ENCODE measurements at places on chromosomes 6 and 20.

DNA sequence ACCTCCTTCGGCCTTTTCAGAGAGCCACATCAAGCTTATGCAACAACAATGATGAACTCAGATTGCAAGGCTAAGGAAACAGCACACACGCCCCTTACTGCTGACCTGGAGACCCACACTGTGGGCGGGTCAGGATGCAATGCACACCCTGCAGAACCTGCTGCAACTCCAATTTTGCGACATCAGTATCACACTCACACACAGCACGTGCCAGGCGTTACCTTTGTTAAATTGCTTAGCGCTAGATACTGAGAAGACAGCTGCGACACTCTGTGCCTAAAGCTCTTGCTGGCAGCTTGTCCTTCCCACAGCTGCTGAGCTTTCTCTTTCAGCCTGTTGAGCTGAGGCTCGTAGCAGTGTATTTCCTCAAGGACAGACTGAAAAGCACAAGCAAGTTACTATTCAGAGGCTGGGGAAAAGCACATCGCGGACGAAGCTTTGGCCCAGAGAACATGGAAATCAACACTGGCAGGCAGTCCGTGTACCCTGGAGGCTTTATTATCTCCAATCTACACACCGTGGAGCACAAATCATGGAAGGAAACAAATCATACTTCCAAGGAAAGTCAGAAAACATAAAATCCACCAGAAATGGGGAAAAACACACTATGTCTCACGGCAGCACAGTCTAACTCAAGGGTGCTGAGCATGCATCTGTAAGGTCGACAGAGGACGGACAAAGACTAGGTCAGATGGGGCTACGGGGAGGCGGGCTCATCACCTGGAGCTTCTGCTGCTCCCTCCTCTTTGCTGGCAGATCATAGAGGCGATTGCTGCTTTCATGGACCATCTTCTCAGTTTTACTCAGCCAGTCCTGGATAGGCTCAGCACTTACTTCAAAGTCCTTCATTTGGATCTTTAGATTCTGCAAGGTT is 268.2 kb downstream of the SYNE1 start:
- DNase-seq, result no peak

- no peak for DNase-seq
Observed at GRCh38 chr20:24578567-24579415, 109.4 kb downstream of the SYNDIG1 start.

DNA sequence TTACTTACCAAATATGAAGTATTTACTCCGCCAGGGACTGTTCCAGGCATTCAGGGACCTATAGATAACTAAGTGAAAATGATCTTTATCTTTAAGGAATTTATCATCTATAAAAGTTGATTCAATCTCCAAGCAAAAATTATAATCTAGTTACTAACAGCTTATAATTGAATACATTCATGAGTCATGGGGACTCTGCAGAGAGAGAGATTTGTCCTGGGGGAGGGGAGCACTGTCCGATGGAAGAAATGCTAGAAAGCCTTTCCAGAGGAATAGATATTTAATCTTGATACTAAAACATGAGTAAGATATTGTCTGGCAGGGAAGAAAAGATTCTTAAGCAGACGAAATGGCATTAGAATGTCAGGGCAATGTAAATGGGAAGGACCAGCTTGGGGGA is 139.3 kb downstream of the CD164 start:
- no peak for DNase-seq

DNA sequence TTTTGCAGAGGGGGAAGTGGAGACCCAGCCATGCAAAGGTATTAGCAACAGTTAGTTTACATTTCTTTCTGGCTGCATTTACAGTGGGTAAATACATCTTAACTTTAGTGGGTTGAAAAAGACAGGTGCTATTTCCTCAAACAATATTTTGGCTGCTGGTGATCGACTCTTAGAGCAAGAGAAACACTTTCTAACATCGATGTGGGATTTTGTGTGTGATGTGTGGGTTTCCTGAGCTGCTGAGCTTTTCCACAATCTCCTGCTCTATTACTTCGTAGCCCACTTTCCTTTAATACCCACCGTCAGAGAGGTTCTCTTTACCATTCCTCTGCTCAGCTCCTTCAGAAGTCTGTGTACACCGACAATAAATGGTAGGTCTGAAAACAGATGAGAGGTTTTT is 339.0 kb downstream of the NRN1 start:
- DNase-seq, result no peak

DNA sequence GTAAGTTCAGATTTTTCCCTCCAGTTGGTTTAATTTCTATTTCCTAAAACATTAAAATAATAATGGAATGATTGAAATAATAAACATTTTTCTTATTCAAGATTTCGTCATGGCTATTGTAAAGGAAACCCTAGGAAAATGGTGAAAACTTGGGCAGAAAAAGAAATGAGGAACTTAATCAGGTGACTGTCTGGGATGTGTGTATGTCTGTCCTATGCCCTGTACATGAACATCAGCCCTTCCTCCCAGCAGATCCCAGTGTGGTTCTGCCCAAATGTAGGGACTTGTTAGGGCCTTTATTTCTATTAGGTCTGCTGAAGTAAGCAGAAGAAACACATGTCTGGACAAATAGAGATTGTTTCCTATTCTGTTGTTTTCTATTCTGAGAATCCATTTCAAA is 13.1 kb downstream of the RIOK1 start:
- no peak for DNase-seq

GRCh38 chr20:63567136-63567385 is 7.0 kb downstream of the HELZ2 start:
- no peak for DNase-seq

GRCh38 chr6:103140308-103141027 is 1719.3 kb downstream of the HACE1 start:
- DNase-seq, result no peak

- DNase-seq, result no peak
Observed at GRCh38 chr20:44518248-44518647, 3.6 kb downstream of the SERINC3 start.

- peak; percentile 72 for DNase-seq
Observed at GRCh38 chr6:3403238-3404173, 53.3 kb downstream of the SLC22A23 start.

DNA sequence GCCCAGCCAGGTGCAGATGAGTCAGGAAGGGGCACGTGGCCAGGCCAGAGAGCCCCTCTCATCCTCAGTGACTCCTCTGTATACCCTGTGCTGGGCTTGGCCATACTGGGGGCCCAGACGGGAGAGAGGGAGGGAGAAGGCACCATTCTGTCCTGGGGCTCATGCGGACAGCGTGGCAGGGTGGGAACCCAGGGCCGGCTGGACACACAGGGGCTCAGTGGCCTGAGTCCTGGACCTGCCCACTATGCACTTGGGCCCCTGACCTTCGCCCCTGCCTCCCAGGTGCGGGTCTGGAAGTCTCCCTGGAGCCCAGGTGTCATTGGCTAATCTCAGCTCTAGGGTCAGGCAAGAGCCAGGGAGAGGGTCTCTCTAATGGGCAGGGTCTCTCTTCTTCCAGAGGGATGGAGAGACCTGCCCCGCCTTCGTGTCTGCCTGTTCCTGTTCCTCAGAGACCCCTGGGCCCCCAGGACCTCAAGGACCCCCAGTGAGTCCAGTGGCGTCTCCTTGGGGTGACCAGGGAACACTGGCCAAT is 27.7 kb downstream of the COL20A1 start:
- DNase-seq, result no peak

DNA sequence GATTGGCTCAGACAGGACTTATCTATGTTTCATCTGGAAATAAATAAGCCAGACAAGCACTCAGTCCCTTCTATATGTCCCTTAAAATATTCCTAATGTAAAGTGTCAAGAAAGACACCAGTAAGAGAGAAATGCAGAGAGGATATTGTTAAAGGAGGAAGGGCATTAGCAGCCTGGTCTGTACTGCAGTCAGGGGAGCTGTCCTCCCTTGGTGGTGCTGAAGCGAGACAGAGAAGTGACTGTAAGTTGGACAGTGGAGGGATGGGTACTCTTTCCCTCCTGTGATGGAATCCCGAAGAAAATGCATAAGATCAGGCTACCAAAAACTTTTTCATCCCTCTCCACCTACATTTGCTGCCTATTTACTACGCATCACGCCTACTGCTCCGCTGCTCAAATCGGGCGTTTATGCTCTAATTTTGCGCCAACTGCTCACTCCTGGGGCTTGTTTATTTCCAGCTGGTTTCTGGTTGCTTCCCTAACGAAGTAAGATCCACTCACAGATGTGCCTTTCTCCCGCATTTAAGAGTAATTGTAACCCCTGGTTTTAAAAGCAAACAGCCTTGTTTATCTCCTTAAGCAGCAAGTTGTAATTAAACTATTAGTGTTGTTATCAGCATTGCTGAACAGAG is 35.2 kb downstream of the PHACTR1 start:
- no peak for DNase-seq

DNA sequence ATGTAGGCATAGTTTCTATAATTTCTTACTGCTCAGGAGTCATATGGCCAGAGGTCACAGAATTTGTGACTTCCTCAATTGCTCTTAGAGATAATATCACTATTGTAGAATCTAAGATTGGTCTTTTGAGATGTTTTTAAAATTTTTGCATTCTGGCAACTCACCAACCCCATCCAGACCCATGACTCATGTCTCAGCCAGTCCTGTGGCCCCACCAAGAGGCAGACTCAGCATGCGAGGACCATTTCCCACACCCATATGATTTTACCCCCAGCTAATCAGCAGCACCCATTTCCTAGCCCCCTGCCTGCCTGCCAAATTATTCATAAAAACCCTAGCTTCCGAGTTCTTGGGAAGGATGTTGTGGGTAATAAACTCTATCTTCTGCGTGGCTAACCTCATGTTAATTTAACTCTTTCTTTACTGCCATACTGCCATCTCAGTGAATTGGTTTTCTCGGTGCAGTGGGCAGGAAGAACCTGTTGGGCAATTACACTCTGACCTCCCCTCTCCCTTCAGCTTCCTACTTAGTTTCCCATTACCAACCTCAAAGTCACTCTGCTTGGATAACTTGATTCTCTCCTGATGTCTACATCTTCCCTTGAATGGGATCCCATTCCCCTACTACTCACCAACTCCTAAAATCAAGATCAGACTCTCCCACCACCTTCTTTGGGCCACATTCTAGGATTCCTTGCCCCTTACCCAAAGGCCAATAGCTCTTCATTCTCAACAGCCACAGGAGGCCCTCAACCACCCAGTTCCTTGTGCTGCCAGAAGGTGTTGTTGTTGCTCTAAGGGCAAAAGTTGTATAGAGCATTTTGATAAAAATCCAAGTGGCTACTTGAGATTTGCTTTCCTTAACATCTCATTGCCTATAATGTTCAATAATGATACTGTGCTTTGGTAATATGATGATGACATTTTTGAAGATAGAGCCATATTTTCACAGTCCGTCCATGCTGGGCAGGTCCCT is 16.2 kb upstream of the IYD start:
- no peak for DNase-seq

DNA sequence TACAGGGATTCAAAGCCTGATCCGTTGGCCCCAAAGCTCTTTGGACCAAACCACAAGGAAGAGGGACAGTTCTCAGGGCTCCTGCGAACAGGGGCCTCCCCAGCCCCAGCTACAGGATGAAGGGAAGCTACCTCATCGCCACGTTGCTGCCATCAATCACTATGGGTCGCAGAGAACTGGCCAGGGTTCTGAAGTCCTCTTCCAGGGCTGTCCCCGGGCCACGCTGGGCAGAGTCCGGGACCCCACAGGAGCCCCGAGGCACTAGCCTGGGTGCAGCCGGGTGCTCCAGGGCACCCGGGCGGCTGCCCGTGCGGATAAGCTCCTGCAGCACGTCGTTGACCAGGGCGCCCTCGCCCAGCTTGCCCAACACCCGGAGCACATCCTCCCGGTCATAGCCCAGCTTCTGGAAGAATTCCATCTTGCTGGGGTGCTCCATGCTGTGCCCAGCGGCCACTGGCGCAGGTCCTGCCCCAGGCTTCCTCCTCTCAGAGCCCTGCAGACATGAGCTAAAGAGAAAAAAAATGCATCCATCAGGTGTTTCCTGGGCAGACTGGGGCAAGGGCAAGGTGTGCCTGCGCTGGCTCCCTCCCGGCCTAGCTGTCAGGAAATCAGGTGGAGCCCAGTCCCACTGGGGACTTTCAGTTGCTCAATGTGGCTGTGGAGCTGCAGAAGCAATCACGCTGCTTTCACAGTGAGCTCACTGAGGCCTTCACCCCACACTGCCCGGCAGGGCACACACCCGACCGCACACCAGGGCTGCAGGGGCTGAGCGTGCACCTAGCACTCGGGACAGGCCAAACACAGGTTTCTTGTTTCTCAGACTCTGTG is 10.5 kb downstream of the ZC3H12D start:
- DNase-seq, result no peak

- DNase-seq, result no peak
Observed at GRCh38 chr6:41770381-41771057, 9.2 kb downstream of the FRS3 start.

GRCh38 chr6:45378334-45378926 is 696 bp upstream of the SUPT3H start:
- peak; percentile 81 for DNase-seq

GRCh38 chr20:63359937-63360849 is 956 bp downstream of the CHRNA4 start:
- no peak for DNase-seq

DNA sequence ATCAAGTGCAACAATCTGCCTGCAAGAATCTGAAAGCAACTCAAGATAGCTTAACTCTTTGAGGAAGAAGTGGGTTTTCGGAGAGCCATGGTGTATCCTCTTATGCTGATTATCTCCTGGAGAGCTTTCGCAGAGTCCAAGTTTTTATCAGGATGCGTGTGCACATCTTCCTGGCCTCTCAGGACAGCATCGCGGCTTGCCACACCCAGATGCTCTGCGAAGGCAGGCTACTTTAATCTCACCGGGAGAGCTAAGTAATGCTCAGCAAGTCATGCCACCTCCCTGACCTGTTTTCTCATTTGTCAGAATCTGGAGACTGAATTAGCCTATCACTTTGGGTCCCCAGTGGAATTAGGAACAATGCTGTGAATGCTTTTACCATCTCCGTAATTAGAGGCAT is 52.9 kb downstream of the TTI1 start:
- no peak for DNase-seq

DNA sequence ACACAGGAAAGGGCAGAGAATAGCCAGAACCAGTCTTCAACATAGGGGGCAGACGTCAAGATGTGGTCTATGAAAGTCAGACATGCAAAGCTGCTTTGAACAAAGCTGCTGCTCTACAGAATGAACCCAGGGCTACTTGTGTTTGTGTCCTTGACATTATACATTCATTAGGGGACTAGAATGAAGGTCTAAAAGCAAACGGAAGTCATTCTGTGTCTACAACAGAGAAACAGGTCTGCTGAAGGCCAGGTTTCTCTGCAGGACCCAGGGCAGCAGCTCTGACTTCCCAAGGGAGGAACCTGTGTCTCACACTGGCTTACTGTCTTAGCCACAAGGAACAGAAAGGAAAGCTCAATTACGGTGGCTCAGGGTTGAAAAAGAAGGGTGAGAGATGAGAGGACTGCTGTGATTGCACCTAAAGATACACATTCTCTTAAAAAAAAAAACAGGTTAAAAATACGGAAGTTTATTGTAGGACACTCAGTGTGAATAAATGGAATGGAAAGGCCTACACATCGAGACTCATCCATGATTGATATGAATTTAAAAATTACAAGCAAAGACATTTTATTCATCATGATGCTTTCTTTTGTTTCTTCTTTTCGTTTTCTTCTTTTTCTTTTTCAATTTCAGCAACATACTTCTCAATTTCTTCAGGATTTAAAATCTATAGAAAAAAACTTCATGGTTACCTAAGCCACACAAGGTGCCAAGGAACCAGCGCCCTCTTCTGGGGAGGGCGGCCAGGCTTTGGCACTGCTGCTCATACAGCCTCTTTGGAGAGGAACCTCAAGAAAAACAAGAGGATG is 6.7 kb downstream of the PSMA7 start:
- DNase-seq, result peak; percentile 22

- no peak for DNase-seq
Observed at GRCh38 chr6:165758441-165758840, 95.4 kb upstream of the PDE10A start.

GRCh38 chr6:168365422-168366165 is 46.0 kb upstream of the DACT2 start:
- no peak for DNase-seq
